ENCODE measurements at places on chromosomes 7 and 10.

DNA sequence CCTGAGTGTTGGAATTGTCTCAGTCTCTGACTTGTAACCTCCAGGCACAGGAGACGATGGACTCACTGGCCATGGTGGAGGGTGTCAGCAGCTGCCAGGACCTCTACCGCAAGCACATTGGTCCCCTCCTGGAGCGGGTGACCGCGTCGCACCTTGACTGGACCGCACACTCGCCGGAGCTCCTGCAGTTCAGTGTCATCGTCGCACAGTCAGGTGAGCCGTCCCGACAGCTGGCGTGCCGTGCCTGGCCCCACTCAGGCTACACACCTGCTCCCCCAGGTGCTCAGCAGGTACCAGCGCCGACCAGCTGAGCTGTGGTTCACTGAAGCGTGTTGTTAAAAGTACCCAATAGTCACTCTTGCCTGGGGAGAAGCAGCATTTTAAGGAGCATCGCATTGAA is 36.7 kb upstream of the PRKAR1B start:
- DNase-seq: no peak

DNA sequence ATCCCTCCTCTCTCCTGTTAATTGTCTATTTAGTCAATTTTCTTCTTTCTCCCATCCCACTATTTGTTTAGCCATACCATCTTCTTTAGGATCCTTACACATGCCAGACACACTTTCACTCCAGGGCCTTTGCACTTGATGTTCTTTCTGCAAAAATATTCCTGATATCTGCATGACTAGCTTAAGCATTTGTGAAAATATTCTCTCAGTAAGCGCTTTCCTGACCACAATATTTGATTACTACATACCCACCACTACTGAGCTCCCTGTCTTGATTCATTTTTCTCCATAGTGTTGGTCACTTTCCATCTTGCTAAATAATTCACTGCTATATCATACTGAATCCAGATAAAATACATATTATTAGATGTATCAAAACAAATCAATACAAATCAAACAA is 75.1 kb downstream of the SEMA3D start:
- no peak for DNase-seq

DNA sequence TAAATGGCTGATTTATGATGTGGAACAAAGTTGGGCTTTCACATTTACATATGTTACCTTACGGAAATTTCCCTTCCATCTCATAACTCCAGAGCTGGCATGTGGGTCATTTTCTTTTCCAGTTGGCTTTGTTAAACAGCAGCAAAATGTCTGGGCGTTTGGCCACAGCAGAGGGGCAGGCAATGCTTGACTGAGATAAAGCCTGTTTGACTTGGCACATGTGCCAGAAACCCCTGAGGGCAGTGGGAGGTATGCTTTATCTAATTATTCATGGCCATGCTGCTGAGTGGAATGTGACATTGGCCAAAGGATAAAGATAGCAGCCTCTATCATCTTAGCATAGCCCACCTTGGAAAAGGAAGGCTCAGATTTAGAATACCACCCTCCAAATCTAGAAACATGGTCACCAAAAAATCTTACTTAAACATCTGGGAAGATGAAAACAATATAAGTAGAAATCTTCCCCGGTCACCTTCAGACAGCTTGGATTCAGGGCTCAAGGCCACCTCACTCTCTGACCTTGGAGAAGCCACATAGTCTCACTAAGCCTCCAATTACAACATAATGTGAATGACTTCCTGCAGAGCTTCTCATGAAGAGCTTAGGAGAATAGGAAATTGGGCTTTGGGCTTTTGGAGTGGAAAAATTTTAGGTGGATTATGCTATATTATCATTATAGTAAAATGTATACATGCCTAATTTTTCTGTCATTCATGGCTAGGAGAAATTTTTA is 101.5 kb downstream of the GRM3 start:
- no peak for DNase-seq

GRCh38 chr7:30070052-30070451 is 41.8 kb downstream of the PLEKHA8 start:
- no peak for DNase-seq

DNA sequence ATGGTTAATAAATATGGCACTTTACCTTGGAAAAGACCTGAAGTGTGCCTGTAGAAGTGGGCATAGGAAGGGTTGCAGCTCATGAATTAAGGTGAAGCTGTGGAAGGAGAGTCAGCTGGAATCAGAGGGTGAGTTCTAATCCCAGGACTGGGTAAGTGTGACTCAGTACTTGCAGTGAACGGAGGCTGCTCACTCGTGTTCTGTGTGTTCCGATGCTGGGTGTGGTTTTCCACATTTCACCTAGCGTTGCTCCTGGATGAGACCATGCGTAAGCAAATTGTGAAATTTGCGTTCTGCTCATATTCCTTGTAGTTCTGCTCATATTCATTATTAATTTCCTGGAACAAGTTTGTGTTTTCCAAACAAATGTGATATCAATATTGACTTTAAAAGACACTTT is 22.4 kb upstream of the TMEM236 start:
- DNase-seq: no peak

- no peak for DNase-seq
Measured at GRCh38 chr7:150947241-150947745, 30.8 kb downstream of the KCNH2 start.

- DNase-seq: no peak
Measured at GRCh38 chr10:8404721-8405120, 350.2 kb downstream of the GATA3 start.

GRCh38 chr7:45456747-45457524 is 117.2 kb upstream of the ADCY1 start:
- DNase-seq: no peak

- no peak for DNase-seq
Measured at GRCh38 chr7:18821554-18821953, 295.9 kb downstream of the TWIST1 start.

DNA sequence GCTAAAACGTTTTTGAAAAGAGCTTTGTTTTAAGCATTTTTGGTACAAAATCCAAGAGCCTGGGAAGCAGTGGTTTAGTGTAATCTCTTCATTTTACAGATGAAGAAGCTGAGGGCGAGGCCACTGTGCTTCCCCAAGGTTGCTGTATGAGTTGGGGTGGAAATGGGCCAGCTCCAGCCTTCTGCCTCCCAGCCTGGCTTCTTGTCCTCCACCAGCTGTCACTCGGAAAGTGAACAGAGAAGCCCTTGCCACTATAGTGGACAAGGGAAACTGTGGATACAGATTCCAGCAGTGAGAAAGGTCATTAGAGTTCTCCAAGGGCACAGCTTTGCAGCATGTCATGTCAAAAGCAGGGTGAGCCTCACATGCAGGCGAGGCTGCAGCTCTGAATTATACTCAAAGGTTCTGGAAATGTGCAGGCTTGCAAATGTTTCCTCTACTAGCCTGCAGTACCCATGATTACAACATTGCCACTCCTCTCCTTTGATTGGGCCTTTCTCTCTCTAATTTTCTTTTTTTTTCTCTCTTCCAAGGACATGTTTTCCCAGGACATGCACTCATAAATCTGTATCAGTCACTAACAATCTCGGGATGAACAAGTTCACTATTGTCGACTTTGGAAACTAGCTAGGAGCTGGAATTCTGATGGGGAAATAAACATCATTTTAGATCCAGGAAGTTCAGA is 33.0 kb downstream of the BAMBI start:
- DNase-seq: no peak

DNA sequence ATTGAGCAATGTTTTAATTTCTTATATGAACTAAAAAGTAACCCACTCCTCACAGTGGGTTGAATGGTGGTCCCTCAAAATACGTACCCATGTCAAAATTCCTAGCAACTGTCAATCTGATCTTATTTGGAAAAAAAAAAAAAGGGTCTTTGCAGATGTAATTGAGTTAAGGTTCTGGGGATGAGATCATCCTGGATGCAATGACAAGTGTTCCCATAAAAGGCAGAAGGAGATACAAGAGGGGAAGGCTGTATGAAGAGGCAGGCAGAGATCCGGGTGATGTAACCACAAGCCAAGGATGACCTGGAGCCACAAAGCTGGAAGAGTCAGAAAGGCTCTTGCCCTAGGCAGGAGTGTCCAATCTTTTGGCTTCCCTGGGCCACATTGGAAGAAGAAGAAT is 516.3 kb upstream of the MKI67 start:
- no peak for DNase-seq

DNA sequence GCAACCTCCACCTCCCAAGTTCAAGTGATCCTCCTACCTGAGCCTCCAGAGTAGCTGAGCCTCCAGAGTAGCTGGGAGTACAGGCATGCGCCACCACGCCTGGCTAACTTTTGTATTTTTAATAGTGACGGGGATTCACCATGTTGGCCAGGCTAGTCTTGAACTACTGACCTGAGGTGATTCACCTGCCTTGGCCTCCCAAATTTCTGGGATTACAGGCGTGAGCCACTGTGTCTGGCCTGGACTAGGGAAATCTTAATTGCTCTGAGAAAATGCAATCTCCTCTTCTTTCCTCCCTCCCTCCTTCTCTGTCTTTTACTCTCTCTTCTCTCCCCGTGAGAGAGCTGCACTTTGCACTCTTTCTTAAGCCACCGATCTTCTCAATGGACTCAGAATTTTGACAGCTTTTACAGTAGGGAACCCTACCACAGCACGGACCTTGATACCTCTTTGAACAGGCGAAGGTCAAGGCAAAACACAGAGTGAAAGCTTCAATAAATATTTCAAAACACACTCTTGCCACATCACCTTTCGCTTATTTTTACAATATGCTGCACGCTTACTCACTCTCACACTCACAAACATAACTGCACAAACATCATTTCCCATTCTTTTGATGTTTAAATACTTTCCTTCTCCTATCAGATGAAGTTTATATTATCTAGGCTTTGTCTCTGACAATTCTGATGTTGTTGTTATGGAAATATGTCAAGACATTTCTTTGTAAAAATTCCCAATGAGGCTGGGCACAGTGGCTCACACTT is 173.4 kb upstream of the NRP1 start:
- DNase-seq: no peak

DNA sequence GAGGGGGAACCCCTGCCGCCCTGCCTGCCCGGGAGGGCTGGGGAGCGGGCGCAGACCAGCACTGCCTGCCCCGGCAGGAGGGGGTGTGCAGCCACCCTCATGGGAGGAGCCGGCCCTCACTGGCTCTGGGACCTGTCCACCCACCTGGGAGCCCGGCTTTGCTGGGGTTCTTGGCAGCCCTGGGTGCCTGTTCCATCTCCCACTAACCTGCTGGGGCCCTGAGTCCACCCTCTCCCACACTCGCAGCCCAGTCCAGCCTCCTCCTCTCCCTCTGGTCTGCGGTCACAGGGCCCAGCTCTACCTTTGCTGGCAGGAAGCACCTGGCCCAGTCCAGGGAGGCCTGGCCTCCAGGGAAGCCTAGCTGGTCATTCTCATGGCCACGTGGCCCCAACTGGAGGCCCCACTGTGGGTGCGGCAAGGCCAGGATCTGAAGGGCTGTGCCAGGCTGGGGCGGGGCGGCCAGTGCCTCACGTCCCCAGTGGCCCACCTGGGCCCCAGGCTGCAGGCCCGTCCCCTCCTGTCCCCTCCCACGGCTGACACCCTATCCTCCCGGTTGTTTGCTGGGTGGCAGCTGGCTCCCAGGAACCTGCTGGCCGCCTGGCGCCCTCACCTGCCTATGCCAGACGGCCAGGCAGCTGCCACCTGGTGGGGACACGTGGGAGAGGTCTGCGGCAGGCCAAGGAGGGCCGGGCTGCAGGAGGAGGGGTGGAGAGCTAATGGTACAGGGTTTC is at the start of gene TMEM184A:
TMEM184A (minus strand) TSS at position 393 of the 731 bp plus-strand sequence. CDS start 721 bp downstream, outside the sequence.
- peak; percentile 34 for DNase-seq

DNA sequence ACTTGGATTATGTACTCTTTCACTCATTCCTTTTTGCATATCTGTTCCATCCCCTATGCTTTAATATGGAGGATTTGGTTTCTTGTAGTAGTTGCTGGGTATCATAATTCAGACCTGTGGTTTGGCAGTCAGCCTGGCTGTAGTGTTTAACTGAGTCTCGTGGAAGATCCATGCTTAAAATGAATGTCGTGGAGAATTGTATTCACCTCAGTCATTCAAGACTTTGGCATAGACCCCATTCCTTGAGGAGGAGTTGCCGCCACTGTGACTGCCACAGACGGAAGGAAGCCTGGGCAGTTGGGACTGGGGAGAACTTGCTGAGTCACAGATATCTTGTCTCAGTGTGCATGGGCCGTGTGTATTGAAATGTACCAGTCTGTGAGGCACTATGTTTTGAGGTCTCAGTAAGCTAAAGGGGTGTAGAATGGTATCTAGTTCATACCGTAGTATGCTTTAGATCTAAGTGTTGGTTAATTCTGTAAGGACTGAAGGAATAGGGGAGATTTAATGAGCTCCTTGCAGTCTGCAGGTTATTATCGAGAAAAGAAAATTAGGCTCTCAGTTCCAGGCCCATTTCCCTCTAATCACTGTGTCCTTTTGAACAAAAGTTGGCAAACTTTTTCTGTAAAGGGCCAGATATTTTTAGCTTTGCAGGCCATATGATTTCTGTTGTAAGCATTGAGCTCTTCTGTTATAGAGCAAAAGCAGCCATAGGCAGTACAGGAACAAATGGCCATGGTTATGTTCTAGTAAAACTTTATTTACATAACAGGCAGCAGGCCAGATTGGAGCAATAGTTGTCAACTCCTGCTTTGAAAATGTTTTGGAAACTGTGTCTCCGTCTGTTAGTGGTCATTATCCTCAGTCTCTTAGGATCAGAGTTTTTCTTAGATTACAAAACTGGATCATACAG is 76.8 kb downstream of the TPST1 start:
- DNase-seq: no peak

DNA sequence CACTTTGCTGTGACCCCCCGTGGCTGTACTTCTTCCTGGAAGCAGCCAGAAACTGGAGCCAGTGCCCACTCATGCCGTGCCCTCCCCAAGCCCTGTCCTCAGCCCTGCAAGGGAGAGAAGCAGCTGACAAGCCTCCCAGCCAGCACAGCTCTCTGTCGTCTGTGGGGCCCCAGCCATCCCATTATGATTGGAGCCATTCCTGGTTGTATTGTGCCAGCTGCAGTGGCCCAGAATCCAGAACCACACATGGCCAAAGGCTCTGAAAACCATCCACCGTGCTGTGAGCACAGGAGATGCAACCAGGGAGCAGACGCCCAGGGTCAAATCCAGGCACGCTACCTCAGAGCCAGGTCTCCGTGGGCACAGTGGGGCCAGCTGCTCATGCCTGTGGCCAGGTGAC is 18.7 kb downstream of the GRID2IP start:
- no peak for DNase-seq

DNA sequence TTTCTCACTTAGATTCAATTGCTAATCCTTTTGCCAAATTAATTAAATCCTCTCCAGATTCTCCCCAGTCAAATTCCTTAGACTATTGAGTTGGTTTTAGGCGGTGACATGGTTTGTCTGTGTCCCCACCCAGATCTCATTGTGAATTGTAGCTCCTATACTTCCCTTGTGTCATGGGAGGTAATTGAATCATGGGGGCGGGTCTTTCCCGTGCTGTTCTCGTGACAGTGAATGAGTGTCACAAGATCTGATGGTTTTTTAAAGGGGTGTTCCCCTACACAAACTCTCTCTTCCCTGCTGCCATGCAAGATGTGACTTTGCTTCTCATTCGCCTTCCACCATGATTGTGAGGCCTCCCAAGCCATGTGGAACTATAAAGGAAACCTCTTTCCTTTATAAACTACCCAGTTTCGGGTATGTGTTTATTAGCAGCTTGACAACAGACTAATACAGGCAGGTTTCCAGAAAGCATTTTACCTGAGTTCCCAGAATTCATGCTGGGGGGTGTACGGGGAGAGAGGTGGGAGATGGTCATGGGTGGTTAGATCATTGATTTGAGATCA is 44.7 kb upstream of the GARS1 start:
- DNase-seq: peak; percentile 13

- no peak for DNase-seq
Measured at GRCh38 chr7:29972315-29972669, 17.3 kb downstream of the SCRN1 start.
